ENCODE measurements at places on chromosomes 3 and 15. TPM values are rescaled to one million over a fixed set of nuclear protein-coding genes. Genes with fewer than 3 reads are reported as not detected.
A peak's percentile ranks its signal among the peaks of the same experiment; 100 is the strongest.

DNA sequence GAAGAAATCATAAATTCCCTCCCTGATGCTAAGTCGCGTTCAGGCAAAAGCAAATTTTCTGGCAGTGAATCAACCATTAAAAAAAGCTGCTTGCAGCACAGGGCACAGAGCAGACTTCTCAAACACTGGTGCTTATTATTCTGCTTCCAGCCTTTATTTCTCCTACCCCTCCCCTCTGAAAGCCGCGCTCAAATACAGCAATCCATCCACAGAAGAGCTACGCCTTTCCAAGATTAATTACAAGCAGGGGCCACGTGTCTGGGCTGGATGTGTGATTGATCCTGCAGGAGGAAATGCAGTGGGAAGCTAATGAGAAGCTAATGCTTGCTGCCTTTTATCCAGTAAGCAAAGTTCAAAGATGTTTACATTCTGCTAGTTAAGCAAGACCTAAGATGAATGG lies 134.9 kb upstream of the TOPAZ1 start:
- DNase-seq: no peak

GRCh38 chr3:25558121-25558520 lies 106.6 kb downstream of the TOP2B start:
- DNase-seq: no peak

GRCh38 chr3:52534281-52535183 lies 875 bp upstream of the NT5DC2 start:
- no peak for DNase-seq

- DNase-seq: no peak
Measured at GRCh38 chr3:144480416-144480919, 508.8 kb downstream of the DIPK2A start.

DNA sequence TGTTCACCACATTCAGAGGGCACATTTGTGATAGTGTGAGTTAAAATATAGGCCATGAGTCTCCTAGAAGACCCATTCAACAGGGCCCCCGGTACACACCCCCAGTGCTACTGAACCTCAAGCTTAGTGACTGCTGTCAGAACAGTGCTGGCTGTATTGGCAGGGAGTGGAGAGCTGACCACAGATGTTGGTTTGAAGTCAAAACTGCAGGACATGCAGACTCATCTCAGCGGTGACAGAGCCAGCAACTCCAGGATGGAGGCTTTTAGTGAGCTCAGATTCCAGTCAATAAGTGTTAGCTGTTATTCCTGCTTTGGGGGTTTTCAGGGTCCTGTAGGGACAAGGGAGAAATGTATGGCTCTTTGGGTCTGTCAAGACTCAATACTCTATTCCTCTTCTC lies 29.1 kb downstream of the PRR20G start:
- no peak for DNase-seq

- peak; percentile 76 for DNase-seq
Measured at GRCh38 chr3:56855856-56856512, 54.2 kb upstream of the ARHGEF3 start.

- no peak for DNase-seq
Measured at GRCh38 chr15:41866263-41866703, 27.6 kb downstream of the SPTBN5 start.

DNA sequence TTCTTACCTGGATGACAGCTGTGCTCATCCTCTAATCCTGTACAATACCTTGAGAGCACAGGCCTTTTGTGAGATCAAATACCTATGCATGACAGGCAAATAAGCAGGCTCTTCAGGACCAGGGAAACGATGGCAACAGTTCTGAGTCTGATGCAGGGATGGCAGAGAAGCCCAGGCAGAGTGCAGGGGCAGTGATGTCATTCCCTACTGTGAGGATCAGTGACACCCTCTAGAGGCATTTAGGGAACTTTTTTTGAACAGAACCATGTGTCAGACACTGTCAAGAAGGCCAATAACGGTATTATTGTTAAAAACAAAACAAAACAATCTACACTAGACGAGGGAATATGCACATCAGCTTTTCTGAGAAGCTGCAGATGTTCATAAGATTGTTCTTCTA lies 314.8 kb upstream of the CTDSPL start:
- no peak for DNase-seq

- DNase-seq: no peak
Measured at GRCh38 chr15:99130314-99130713, 25.4 kb downstream of the SYNM start.

- DNase-seq: no peak
Measured at GRCh38 chr3:25057379-25057778, 370.7 kb upstream of the RARB start.

DNA sequence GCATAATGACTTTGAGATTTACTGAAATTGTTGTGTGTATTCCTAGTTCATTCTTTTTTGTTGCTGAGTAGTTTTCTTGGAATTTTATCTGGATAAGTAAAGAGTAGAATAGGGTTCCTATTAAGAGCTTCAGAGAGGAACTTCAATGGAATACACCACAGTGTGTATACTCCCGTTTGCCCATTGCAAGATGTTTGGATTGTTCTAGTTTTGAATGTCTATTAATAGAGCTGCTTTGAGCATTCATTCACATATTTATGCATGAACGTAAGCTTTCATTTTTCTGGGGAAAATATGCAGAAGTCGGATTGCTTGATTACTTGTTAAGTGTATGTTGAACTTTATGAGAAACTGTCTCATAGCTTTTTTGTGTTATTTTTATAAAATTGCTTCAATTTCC lies 580.5 kb downstream of the OTOL1 start:
- no peak for DNase-seq

DNA sequence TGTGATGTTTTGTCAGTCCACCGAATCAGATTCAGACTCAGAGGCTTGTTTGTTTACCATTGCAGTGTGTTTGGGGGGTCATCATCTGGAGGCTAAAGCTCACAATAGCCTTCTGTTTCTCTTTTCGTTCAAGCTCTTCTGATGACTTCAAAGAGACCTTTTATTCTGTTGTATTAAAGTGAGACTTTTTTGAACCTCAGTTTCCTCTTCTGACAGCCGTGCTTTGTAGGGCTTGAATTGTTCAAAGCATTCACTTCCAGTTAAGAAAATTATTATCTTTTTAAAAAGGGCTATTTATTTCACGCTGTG lies 1.3 kb downstream of the PXK start:
- no peak for DNase-seq

DNA sequence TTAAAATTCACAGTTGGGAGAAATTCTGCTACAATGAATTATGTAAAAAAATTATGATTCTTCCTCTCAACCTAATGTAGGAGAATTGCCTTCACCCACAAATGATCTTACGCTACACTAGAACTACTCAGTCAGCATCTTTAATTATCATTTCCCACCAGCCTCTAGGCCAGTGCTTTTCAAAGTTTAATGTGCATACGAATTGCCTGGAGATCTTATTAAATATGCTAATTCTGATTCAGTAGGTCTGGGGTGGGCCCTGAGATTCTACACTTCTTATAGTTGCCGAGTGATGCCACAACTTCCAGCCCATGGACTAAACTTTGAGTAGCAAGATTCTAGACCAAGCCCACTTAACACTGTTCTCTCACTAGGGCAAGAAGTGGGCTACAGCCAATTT lies 236.9 kb upstream of the ICE2 start:
- no peak for DNase-seq

- no peak for DNase-seq
Measured at GRCh38 chr3:170080605-170081004, 42.8 kb downstream of the GPR160 start.

DNA sequence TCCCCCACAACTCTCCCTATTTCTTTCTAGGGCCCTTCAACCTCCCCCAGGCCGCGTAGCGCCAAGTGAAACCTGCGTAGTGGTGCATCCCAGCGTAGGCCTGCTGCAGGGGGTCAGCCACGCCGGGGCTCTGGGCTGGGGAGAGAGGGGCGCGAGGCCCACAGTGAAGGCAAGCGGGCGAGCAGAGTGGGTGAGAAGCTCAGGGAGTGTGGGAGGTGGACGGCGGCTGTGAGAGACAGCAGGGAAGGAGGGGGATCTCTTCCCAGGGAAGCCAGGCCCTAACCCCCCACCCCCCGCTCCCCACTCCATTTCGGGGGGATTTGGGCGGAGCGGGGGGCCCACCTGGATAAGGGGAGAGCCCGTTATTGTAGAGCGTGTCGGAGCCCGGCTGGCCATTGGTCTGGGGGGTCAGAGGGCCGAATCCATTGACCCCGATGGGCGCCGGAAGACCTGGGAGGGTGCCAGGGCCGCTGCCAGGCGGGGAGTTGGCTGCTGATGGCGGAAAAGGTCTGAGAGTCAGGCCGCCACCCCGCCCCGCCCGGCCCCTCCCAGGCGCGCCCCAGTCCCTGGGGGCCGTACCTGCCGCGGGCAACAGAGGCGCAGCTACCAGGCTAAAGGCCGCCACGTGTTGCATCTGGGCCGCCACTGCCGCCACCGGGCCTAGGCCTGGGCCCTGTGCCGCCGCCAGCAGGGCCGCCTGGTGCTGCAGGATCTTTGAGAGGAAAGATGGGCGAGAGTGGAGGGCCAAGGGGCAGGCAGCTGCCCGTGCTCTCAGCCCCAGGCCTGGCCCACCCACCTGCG lies 16.6 kb upstream of the PARP6 start:
- no peak for DNase-seq

DNA sequence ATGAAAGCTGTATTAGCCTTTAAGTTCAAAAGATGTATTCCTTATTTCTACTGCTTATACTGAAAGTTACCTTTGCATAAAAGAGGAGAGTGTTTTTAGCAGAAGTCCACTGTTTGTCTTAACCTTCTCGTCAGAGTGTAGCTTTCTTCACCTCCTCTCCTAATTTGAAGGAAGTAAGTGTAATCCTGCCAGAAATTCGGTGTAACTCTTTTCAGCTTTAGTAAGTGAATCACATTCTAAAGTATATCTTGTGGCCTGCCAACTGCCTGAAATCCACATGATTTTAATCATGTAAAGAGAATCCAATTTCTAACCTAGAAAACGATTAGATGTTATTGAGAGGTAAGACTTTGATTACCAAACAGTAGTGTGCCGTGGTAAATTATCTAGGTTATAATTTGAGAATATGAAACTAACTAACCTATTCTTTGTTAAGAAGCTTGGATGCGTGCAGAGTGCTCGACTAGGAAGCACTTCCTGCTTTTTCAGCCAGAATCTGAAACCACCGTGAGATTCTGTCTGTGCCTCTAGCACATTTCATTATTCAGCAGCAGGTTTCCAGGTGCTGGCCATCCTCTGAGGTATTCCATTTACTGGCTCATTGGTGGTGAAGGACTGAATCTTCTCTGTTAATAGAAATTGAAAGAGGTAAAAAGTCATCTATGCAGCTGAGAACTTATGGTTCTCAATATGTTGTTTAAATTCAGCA lies 7.5 kb downstream of the GYG1 start:
- DNase-seq: peak; percentile 71

Gene EXD1
- not detected for total RNA-seq

Gene IL16
- 97.2 TPM for total RNA-seq

Gene TRH
- not detected for total RNA-seq

Gene GPD1L
- total RNA-seq: 19.0 TPM

Gene CYP1A2
- total RNA-seq: not detected

Gene ESYT3
- total RNA-seq: 0.17 TPM

Gene SOX14
- total RNA-seq: not detected

Gene FBXW12
- total RNA-seq: 0.14 TPM

Gene RTP3
- total RNA-seq: not detected
